ENCODE measurements at places on chromosomes 4 and X.

GRCh38 chr4:98937986-98938720 is 9.2 kb upstream of the EIF4E start:
- DNase-seq, result no peak

- DNase-seq, result no peak
These were observed 27.4 kb downstream of the GBA3 start for GRCh38 chr4:22720091-22720490.

- DNase-seq, result no peak
These were observed 64.4 kb downstream of the ASMT start for GRCh38 chrX:1679238-1679637.

GRCh38 chr4:177367336-177367735 is 57.7 kb downstream of the NEIL3 start:
- no peak for DNase-seq

DNA sequence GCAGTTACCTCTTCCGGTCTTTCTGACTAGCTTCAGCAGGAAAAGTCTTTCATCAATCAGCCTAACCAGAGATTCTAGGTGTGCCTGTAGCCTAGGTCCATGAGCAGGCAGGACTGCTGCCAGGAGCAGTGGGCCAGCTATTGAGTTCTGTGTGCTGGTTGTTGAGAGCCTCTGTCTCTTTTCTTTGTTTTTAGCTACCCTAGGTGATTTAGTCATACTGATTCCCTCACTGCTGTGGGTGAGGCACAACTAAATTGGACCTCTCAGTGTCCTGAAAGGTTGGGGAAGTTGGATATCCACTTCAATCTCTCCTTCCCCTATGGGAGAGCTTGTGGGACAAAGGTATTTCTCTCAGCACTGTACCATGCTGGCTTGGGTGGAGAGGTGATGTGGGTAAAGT is 354.9 kb downstream of the GPAT3 start:
- DNase-seq, result no peak

GRCh38 chr4:41363384-41363981 is 106.8 kb downstream of the UCHL1 start:
- no peak for DNase-seq

DNA sequence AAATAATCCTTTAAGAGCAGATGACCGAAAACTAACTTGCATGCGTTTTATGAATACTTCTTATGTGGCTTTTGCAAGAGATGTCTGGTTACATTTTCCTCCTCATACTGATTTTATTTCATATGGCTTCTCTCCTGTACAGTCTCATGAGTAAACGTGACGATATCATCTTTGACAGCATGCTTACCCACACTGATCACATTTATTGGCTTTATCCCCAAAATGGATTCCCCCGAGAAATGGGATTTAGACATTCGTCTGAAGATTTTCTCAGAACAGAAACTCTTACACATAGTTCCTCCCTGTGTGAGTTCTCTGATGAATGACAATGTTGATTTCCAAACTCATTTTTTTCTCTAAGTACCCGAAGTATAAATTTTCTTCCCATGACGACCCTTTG is 939.7 kb upstream of the LCORL start:
- no peak for DNase-seq

Measured in activated CD8-positive, alpha-beta memory T cell treated with anti-CD3 and anti-CD28 coated beads for 4 hours (primary cell).